ENCODE measurements at places on chromosomes 4 and X.

DNA sequence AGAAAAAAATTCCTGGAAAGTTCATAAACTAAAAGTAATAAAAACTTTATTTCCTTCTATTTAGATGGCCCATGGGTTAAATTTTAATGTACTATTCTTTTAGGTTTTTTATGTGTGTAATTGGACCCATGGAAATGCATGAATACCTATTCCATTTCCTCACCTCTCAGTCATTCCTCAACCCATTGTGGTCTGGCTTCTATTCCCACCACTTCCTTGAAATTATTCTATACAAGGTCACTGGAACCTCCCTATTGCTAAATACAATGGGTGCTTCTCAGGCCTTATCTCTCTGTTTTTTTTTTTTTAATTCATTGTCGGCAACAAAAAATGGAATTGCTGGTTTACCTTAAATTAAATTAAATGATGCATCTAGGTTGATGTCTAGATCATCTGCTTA lies 17.2 kb downstream of the SLC39A8 start:
- DNase-seq, result no peak

DNA sequence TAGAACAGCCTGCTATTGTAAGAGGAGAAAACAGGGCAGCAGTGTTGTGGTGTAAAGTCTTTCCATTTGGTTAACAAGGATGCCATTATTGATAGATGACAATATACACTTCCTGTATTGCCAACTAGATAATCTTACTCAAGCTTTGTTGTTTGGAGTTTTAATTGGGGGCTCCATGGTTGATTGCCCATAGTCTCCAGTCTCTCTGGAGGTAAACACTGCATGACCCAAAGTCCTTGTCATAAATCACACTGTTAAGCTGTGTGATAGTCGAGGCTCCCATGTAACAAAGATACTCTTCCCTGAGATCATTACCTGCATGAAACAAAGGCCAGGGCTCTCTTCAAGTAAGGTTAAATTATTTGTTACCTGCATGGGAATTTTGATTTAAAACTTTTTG lies 394.6 kb downstream of the C4orf33 start:
- peak; percentile 13 for DNase-seq

DNA sequence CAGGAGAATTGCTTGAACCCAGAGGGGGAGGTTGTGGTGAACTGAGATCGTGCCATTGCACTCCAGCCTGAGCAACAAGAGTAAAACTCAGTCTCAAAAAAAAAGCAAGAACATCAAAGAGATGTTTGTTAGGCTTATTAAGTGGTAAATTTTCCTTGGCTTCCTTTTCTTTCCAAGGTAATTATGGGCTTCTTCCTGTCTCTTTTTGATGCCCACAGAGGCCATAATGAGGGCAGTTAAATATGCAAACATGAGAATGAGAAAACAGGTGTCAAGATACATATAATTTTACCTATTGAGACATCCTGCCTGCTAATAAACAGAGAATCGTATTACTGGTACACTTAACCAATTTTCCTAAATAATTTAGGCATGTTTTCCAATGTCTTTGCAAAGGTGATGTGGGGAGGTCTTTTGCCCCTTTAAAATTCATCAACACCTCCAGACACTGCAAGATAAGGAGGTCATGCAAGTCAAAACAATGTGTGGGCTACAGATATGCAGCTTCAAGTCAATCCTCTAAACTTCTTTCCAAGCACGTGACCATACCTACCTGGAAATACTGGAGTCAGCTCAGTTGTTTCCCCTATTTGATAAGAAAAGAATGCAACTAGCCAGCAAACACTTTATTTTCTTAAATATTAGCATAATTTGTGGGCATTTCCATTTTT lies 2.7 kb downstream of the SLC39A8 start:
- peak; percentile 74 for DNase-seq

GRCh38 chr4:26806331-26806730 lies 54.3 kb upstream of the STIM2 start:
- no peak for DNase-seq

DNA sequence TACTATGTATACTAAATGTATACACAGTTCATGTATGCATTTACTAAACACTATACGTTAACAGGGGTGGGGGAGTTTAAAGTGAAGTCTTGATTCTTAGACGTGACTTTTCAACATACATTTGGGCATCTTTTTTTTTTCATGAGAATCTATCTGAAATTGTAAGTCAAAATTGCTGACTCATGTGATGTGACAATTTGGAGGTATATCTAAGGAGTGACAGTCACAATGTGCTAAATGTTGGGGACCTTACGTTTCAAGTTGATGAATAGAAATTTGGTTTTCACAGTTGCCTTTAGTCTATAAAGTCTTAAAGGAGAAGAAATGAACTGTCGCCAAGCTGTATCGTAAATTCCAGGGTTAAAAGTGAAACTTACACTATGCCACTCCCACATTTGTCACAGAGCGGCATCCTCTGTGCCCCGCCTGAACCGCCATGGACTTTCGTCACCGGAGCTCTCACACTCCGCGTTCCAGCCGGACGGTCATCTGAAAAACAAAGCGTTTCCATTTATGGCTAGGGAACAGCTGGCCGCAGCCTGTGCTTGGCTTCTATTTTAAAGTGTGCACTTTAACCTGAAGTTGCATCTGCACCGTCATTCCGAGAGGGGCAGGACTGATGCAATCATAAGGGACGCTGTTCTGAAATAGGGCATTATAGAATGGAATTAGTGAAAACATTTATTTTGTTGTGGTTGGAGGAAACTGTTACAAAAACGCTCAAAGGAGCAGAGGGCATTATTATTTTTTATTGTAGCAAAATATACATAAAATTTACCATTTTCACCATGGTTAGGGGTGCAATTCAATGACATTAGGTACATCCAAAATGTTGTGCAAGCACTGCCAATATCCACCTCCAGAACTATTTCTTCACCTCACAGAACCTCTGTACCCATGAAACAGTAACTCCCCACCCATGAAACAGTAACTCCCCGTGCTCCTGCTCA lies 30.9 kb downstream of the PDLIM3 start:
- peak; percentile 31 for DNase-seq

DNA sequence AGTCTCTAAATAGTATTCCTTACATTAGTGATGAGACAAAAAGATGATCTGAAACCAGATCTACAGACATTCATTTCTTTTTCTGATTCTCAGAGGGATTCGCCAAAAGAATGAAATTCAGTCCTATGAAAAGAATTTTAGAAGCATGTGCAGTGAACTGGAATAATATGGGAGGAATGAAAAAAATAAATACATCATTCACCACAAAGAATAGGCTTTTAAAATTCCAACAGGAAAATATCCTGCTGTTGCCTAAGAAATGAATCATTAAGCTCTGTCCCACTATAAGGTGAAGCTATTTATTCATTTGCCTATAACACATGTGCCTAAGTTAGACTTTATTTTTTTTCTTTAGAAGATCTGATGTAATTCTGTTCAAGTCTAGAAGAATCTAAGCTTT lies 165.9 kb downstream of the IL15 start:
- no peak for DNase-seq

DNA sequence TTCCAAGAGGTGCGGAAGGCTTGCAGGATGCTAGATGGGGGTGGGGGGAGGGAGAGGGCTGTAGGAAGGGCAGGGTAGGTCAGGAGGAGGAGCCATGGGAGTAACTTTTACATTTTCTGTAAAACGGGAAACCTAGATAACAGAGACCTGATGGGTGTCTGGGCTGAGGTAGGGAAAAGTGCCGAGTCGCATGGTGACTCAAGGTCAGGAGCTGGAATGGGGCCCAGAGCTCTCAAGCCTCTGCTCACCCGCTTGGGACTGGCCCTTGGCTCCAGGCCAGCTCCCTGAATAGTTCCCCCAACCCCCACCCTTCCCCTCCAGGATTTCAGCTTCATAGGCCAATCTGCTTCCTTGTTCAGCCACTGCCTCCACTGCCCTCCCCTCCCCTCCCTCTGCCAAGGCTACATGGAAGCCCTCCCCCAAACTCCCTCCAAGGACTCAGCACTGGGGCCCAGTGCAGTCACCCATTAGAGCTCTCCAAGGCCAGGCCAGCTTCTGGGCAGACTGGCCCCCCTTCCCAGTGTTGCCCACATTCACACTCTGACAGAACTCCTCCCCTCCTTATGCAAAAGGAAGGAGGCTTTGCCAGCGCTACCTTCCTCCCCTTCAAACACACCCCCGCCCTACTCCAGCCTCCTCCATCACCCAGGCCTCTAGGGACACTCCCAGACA lies 43.6 kb downstream of the TSC22D3 start:
- peak; percentile 88 for DNase-seq

- DNase-seq, result no peak
These were observed 205.4 kb downstream of the LDB2 start for GRCh38 chr4:16692961-16693506.

GRCh38 chr4:143281507-143282190 lies 55.0 kb upstream of the GAB1 start:
- DNase-seq, result no peak

- peak; percentile 82 for DNase-seq
These were observed 192.1 kb downstream of the SPRY1 start for GRCh38 chr4:123588631-123589241.

GRCh38 chrX:118637997-118638396 lies 89.4 kb upstream of the IL13RA1 start:
- DNase-seq, result peak; percentile 10

DNA sequence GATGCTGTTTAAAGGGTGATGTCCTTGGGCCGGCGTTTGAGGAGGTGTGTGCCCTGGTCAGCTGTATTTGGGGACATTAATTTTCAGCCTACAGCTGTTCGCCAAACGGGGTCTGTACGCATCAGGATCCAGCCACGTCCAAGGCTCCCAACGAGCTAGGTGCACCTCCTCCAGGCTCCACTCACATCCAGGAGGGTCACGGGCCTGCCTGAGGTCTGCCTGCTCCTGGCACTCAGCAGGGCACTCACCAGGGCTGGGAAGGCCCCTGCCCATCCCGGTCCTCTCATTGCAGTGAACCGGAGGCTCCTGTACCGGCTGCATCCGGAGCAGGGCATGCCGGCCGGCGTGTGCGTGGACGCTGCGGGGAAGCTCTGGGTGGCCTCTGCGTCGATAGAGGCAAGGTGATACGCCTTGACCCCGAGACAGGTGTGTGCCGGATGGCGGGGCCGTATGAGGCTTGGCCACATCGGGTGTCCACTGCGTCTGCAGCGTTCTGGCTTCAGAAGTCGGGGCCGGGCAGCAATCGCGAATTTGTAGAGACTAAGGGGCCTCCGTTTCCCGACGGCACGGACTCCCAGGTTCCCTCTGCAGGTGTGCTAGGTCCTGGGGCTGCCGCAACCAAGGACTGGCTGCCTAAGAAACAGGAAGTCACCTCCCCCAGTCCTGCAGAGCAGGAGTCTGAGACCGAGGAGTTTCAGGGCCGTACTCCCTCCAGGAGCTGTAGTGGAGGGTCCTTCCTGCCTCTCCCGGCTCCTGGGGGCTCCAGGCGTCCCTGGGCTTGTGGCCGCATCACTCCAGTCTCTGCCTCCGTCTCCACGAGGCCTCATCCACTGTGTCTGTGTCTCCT lies 27.5 kb upstream of the PLCXD1 start:
- no peak for DNase-seq

DNA sequence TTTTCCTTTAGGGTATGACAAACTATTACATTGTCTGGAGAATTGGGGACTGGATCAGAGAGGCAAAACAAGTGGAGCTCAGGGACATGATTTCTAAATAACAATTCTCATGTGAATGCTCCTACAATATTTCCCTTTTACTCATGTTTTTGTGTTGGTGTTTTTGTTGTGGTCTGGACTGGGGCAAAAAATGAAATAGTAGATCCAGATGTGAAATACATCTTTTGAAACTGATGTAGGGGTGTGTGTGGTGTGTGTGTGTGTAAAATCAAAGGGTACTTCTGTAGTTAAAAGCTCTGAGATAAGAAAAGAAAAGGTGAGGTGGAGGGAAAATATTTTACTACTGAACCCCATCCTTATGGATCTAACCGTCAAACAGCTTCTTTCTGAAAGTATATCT lies 188.4 kb upstream of the RPL34 start:
- DNase-seq, result no peak

DNA sequence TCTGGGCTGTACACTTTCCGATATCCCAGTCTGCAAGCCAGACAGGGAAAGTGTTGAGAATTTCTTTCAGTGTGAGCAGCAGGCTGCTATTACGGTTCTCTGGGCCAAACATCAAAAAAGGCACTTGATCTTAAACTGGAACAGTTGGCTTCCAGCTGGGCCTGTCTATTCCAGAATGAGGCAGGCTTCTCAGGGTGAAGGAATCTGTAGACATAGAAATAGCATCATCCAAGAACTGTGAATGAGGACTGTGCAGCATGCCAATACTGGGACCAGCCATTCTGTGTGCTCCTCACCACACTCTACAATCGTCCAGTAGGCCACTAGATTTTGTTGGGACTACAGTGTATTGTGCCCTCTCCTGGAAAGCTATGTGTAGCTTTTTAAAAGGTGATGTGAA lies 31.1 kb downstream of the ART3 start:
- DNase-seq, result no peak

- DNase-seq, result no peak
These were observed 54.4 kb downstream of the TAPT1 start for GRCh38 chr4:16171831-16172230.

GRCh38 chr4:51845711-51846110 lies 2.8 kb downstream of the DCUN1D4 start:
- no peak for DNase-seq

DNA sequence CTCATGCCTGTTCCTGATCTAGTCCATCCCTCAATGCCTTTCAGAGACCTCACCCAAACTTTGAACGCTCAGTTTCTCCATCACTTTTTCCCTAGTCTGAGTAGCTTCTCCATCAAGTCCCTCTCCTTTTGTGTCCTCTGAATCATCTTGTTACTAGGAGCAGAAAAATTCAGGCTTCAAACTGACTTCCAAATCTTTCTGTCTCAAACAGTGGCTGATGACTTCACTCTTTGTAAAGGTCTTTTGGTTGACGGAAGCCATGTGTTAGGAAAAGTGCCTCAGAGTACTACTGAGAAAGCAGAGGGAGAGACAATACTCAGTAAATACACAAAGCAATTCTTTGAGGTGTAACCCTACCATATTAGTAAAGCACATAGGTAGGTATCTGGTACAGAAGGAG lies 65.7 kb upstream of the CAMK2D start:
- no peak for DNase-seq

DNA sequence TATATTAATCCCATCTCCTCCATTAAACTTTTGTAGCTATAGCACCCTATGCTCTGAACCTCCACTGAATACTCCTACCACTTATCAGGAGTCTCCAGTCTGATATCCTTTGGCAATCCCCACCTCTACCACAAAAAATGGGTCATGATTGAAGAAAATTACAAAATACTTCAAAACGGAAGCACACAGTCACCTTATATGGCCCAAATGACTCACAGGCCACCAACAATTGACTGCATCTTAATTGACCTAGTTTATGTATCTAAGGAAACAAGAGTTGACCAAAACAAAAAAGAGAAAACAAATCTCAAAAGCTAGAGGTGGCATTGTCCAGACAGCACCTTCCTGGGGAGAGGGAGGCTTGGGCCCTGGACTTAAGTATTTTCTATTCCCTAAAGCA lies 120.0 kb upstream of the DIAPH2 start:
- DNase-seq, result no peak

Data from NCI-H69 (cell line).